GM12891 (cell line): ENCODE measurements at places on chromosomes 7 and 10.

- no peak for DNase-seq
Observed at GRCh38 chr10:43218206-43218950, 48.5 kb downstream of the RASGEF1A start.

GRCh38 chr10:86327954-86328725 lies 38.5 kb downstream of the GRID1 start:
- DNase-seq: no peak

GRCh38 chr7:90178679-90179278 lies 24.5 kb downstream of the STEAP1 start:
- DNase-seq: no peak

DNA sequence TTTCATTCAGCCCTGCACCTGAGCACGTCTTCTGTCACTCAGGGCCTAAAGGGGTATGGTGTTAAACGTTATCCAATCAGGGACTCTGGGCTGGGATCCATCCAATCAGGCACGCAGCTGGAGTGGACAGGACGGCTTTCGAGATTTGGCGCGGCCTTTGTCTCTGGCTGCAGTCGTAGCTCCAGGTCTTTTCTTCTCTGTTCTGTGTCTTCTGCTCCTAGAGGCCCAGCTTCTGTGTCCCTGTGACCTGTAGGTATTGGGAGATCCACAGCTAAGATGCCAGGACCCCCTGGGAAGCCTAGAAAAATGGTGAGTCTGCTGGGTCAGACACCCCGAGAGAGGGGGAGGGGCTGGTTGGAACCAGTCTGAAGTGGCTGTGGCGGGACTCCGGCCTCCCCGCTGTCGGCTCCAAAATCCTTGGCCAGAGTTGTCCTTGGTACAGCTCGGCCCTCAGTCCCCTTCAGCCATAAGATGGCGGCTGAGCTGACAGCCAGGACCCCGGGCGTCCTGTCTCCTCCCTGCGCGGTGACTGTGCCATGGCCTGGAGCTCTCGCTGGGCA lies 11.7 kb upstream of the ZNF680 start:
- no peak for DNase-seq

DNA sequence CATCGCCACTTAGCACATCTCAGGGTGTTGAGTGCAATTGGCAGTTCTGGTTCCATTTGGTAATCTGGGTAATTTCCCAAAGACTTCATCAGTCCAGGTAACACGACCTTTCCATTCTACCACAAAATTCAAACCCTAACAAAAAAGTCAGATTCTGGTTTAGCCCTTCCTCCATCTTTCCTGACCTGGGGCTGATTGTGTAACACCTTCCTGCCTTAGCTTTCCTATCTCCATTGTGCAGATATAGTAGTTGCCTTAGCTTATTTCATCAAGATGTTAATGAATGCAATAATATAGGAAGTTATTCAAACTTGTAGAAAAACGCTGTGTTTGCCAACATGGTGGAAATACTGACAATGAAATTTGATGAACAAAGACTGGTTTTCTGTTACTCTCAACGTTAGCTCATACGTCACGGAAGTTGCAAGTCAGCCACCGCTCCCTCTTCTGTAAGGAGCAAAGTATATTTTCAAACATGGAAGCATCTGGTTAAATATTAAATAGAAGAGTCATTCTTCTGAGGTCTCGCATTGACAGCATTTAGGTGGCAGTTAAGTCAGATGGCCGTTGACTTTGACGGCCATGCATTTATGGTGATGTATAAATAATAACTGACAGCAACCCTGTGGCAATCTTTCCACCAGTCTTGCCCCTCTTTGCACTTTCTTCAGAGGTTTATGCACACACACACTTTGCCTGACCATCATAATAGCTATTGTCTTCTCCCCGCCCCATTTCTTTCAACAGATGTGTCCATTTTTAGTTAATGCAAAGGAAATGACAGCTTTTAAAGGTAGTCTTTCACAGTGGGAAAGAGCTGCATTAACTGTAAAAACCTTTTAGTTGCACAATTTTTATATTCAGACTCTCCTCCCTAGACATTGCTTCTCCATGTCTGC lies 205.1 kb upstream of the BMPER start:
- no peak for DNase-seq

- no peak for DNase-seq
Observed at GRCh38 chr10:64159910-64160872, 639.0 kb downstream of the REEP3 start.

DNA sequence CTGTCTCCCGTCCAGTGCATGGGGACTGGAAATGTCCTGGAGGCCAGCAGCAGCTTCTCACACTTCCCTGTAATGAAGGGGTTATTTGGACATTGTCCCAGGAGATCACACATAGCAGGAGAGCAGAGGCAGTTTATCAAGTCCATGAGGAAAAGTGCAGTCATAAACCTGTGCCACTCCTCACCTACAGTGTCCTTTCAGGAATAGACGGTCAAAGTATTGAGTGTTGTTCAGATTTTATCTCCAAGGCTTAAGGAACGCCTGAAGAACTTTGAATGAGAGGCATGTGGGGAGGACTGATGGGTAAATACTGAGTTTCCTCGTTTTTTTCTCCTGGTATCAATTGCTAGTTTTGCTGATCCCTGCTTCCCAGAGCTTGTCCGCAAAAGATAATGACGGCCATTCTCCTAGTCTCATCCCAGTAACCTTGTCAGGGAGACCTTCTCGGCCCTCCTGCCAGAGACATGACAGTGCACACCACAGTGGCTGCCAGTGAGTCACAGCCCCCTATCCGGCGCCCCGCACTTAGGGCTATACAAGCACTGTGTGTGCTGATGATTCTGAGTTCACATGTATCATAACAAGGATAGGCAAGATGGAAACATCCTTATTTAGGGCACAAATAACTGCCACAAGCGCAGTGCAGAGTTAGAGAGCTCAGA lies 495.5 kb upstream of the MGMT start:
- DNase-seq: no peak

GRCh38 chr7:90752051-90752450 lies 155.9 kb downstream of the CDK14 start:
- DNase-seq: no peak
